ENCODE measurements at places on chromosomes 5 and 9. TPM values are rescaled to one million over a fixed set of nuclear protein-coding genes. Genes with fewer than 3 reads are reported as not detected.

The SOHLH1 gene
- total RNA-seq: 0.05 TPM

The BAAT gene
- 0.31 TPM for total RNA-seq

The CTXN3 gene
- total RNA-seq: not detected

The TMEM215 gene
- total RNA-seq: 0.02 TPM

The PCDHB6 gene
- 1.1 TPM for total RNA-seq

The SEMA5A gene
- under 0.01 TPM for total RNA-seq

The RAI14 gene
- 54.2 TPM for total RNA-seq

The GEMIN5 gene
- 20.2 TPM for total RNA-seq

The ANKRD34B gene
- total RNA-seq: 0.03 TPM

The SPATA31E1 gene
- total RNA-seq: 0.01 TPM

Measured in A549 treated with AZD2906 at 1 μM for 4 hours (cell line).